ENCODE measurements at places on chromosomes 13 and 19.

GRCh38 chr13:46874006-46874405 lies 22.8 kb downstream of the HTR2A start:
- no peak overlapping the region for H3K27ac ChIP-seq
- H3K27me3 ChIP-seq = no peaks in the 10 kb centered on the region
- no peak for DNase-seq
- H3K36me3 ChIP-seq = no peaks in the 10 kb centered on the region
- H3K4me3 ChIP-seq = no peak overlapping the region

GRCh38 chr19:58409010-58409790 lies 751 bp downstream of the ZNF584 start:
- peaks cover under 1% of the 10 kb centered on the region for H3K36me3 ChIP-seq
- H3K27ac ChIP-seq = no peak overlapping the region
- DNase-seq = peak; percentile 31
- H3K4me3 ChIP-seq = peak overlapping the region; percentile 91
- H3K4me1 ChIP-seq = peaks cover 18% of the 10 kb centered on the region
- H3K27me3 ChIP-seq = peaks cover 14% of the 10 kb centered on the region

DNA sequence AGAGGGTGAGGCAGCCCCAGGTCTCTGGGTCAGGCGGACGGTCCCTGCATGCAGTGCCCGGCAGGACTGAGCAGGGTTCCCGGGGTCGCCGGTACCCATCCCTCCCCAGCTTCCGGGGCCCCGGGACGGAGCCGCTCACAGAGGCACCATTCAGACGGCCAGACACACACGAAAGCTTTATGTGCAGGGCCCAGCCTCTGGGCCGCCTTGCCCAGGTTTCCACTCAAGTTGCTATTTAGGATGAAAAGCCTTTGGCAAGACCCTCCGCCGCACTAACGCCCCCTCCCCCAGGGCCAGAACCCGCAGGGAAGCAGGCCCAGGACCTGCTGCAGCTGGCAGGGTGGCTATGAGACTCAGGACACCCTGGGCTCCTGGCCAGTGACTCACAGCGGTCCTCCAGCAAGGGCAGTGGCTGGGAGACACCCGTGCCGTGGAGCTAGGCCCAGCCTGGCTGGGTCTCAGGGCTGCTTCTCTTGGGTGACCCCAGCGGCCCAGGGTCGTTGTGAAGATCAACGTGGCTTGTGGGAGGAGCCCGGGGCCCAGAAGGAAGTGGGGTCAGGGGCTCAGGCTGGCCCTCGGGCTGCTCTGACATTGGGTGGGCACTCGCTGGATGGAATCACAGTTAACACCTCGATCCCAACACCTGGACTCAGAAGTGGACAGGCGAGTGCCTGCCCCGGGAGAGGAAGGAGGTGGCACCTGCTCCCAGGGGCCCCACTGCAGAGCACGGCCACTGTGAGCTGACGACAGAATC lies 4.8 kb downstream of the C19orf25 start:
- H3K4me3 ChIP-seq = no peak overlapping the region
- peaks cover 29% of the 10 kb centered on the region for H3K27me3 ChIP-seq
- H3K4me1 ChIP-seq = peaks cover 11% of the 10 kb centered on the region
- H3K36me3 ChIP-seq = peaks cover 4% of the 10 kb centered on the region

GRCh38 chr13:29103065-29103800 lies 283.1 kb downstream of the MTUS2 start:
- H3K4me1 ChIP-seq = no peaks in the 10 kb centered on the region
- H3K27me3 ChIP-seq = no peaks in the 10 kb centered on the region
- H3K4me3 ChIP-seq = no peak overlapping the region
- H3K27ac ChIP-seq = no peak overlapping the region

GRCh38 chr19:49635530-49636232 lies 4.3 kb downstream of the RRAS start:
- peak overlapping the region; percentile 70 for H3K27ac ChIP-seq
- no peak overlapping the region for H3K4me3 ChIP-seq
- H3K4me1 ChIP-seq = peaks cover 41% of the 10 kb centered on the region
- DNase-seq = no peak
- peaks cover 36% of the 10 kb centered on the region for H3K27me3 ChIP-seq

GRCh38 chr13:77310161-77310560 lies 16.7 kb downstream of the MYCBP2 start:
- DNase-seq = no peak
- H3K4me3 ChIP-seq = no peak overlapping the region
- no peaks in the 10 kb centered on the region for H3K27me3 ChIP-seq
- H3K4me1 ChIP-seq = peaks cover 88% of the 10 kb centered on the region

DNA sequence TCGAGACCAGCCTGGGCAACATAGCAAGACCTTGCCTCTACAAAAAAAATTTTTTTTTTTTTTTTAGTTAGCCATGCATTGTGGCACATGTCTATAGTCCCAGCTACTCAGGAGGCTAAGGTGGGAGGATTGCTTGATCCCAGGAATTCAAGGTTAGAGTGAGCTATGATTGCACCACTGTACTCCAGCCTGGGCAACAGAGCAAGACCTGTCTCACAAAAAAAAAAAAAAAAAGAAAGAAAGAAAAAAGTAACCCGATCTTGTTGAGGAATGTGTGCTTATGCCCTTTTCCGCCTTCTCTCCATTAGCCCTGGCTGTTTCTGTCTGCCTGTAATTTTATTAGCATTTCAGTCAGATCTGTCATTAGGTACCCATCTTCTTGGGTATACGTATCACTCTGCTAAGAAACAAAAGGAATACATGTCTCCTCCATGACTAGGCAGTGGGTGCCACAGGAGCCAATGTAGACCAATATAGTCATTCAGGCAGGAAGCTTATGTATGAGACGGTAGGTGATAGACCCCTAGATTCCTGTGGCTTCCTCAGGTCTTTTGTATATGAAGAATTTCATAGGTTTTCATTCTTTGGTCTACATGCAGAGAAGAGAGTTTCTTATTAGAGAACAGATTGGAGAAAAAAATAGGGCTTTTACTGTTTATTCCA lies 59.6 kb upstream of the NPAS1 start:
- peaks cover 8% of the 10 kb centered on the region for H3K4me1 ChIP-seq
- no peak overlapping the region for H3K4me3 ChIP-seq
- peaks cover 3% of the 10 kb centered on the region for H3K36me3 ChIP-seq
- peak overlapping the region; percentile 89 for H3K27ac ChIP-seq

- no peak overlapping the region for H3K4me3 ChIP-seq
- no peak overlapping the region for H3K27ac ChIP-seq
- no peaks in the 10 kb centered on the region for H3K36me3 ChIP-seq
- no peaks in the 10 kb centered on the region for H3K27me3 ChIP-seq
- no peak for DNase-seq
Observed at GRCh38 chr13:48184260-48184659, 48.7 kb upstream of the ITM2B start.

GRCh38 chr13:44955406-44955805 lies 33.9 kb downstream of the NUFIP1 start:
- peaks cover 17% of the 10 kb centered on the region for H3K36me3 ChIP-seq
- H3K4me3 ChIP-seq = no peak overlapping the region
- peak overlapping the region; percentile 28 for H3K27ac ChIP-seq
- no peak for DNase-seq
- H3K4me1 ChIP-seq = no peaks in the 10 kb centered on the region
- no peaks in the 10 kb centered on the region for H3K27me3 ChIP-seq

DNA sequence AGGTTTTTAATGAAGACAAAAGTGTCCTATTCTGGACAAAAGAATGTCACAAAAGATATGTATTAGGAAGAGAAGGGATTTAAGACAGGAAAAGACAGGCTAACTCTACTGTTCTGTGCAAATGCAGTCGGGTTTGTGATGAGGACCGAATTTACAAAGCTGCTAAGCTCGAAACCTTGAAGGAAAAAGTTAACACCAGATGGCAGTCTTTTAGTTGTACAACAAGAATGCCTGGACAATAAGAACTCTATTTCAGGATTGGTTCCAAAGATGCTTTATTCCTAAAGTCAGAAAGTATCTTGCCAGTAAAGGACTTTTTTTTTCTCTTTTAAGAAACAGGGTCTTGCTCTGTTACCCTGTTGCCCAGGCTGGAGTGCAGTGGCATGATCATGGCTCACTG lies 51.1 kb downstream of the HS6ST3 start:
- no peak overlapping the region for H3K4me3 ChIP-seq
- DNase-seq = no peak
- H3K27me3 ChIP-seq = no peaks in the 10 kb centered on the region
- H3K27ac ChIP-seq = no peak overlapping the region

- peaks cover 27% of the 10 kb centered on the region for H3K4me1 ChIP-seq
- H3K36me3 ChIP-seq = no peaks in the 10 kb centered on the region
- peak overlapping the region; percentile 60 for H3K4me3 ChIP-seq
- no peaks in the 10 kb centered on the region for H3K27me3 ChIP-seq
Observed at GRCh38 chr13:30446126-30446500, 19.6 kb downstream of the HMGB1 start.

DNA sequence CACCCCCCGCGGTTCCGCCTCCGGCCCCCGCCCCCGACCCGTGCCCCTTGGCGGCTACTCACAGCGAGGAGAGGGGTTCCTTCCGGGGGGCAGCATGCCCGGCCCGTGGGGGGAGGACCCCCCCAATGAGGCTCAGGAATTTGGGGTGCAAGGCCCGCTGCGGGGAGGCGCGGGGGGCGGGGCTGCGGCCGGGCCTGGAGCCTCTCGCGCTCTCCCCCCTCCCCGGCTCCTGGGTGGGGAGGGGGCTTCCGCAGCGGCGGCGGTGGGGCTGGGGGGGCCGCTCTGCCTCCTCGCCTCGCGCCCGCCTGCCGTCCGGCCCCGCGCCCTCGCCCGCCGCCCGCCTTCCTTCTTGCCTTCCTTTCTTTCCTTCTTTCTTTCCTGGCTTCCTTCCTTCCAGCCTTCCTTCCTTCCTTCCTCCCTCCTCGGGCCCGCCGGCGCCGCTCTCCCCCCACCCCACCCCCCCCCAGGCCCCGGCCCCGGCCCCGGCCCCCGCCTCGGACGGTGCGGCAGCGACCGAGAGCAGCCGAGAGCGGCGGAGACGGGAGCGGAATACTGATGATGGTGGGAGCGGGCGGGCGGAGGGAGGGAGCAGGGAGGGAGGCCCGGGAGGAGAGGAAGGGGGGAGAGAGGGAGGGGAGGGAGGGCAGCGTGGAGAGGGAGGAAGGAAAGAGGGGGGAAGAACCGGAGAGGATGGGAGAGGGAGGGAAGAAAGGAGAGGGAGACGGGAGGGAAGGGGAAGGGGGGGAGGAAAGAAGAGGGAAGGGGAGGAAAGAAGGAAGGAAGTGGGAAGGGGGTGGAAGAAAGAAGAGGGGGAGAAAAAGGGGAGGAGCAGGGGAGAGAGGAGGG lies at the start of gene LRRC4B:
TSS of gene LRRC4B (minus strand) at position 554 of the 846 bp plus-strand sequence. CDS start 19,597 bp downstream, outside the sequence.
- no peaks in the 10 kb centered on the region for H3K36me3 ChIP-seq
- peaks cover 72% of the 10 kb centered on the region for H3K27me3 ChIP-seq
- H3K27ac ChIP-seq = no peak within 1 kb of the TSS
- H3K4me3 ChIP-seq = peak within 1 kb of the TSS; percentile 66
- H3K4me1 ChIP-seq = peaks cover 39% of the 10 kb centered on the region
- DNase-seq = peak; percentile 67

DNA sequence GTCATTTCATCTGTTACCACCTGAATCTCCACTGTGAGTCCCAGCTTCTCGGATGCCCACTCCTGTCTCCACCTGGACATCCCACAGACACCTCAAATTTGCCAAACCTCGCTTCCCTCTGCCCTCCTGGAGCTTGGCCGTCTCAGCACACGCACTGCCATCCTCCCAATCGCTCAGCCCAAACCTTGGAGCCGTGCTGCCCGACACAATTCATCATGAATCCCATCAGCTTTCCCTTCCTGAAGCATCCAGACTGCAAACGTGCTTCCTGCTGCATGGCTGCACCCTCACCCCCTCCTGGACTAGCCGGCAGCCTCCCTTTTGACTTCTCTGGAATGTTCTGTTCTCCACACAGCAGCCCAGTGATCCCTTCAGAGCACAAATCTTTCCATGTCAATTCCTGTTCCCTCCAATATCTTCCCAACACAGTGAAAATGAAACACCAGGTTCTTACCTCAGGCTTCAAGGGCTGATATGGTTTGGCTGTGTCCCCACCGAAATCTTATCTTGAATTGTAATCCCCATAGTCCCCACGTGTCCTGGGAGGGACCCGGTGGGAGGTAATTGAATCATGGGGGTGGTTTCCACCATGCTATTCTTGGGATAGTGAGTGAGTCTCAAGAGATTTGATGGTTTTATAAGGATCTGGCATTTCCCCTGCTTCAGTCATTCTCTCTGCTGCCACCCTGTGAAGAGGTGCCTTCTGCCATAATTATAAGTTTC lies 1.1 kb upstream of the PROZ start:
- DNase-seq = no peak
- peaks cover 9% of the 10 kb centered on the region for H3K27me3 ChIP-seq
- H3K36me3 ChIP-seq = no peaks in the 10 kb centered on the region
- H3K4me3 ChIP-seq = no peak overlapping the region

GRCh38 chr13:111168107-111168506 lies 53.0 kb downstream of the ARHGEF7 start:
- no peak overlapping the region for H3K4me3 ChIP-seq
- peaks cover 9% of the 10 kb centered on the region for H3K36me3 ChIP-seq
- DNase-seq = no peak
- H3K27ac ChIP-seq = no peak overlapping the region
- H3K27me3 ChIP-seq = no peaks in the 10 kb centered on the region
- peaks cover 12% of the 10 kb centered on the region for H3K4me1 ChIP-seq

GRCh38 chr19:6613711-6614110 lies 22.8 kb upstream of the CD70 start:
- no peak overlapping the region for H3K27ac ChIP-seq
- DNase-seq = no peak

DNA sequence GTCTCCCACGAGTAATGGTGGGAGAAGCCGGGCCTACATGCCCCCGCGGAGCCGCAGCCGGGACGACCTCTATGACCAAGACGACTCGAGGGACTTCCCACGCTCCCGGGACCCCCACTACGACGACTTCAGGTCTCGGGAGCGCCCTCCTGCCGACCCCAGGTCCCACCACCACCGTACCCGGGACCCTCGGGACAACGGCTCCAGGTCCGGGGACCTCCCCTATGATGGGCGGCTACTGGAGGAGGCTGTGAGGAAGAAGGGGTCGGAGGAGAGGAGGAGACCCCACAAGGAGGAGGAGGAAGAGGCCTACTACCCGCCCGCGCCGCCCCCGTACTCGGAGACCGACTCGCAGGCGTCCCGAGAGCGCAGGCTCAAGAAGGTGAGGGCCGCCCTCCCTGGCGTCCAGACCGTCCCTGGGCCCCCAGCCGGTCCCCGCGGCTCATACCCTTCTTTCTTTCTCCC lies 1.4 kb upstream of the USF2 start:
- peaks cover 7% of the 10 kb centered on the region for H3K4me1 ChIP-seq
- H3K36me3 ChIP-seq = peaks cover 38% of the 10 kb centered on the region
- H3K27ac ChIP-seq = peak overlapping the region; percentile 97
- peak overlapping the region; percentile 84 for H3K4me3 ChIP-seq
- peak; percentile 42 for DNase-seq
- H3K27me3 ChIP-seq = no peaks in the 10 kb centered on the region

Data from WTC11 (cell line).